Stimulated activated CD4-positive, alpha-beta T cell treated with anti-CD3 and anti-CD28 coated beads, Interleukin-4, amount 100 ng/mL, for 24 hours (primary cell): ENCODE measurements at places on chromosomes 4 and X.
A peak's percentile ranks its signal among the peaks of the same experiment; 100 is the strongest.

DNA sequence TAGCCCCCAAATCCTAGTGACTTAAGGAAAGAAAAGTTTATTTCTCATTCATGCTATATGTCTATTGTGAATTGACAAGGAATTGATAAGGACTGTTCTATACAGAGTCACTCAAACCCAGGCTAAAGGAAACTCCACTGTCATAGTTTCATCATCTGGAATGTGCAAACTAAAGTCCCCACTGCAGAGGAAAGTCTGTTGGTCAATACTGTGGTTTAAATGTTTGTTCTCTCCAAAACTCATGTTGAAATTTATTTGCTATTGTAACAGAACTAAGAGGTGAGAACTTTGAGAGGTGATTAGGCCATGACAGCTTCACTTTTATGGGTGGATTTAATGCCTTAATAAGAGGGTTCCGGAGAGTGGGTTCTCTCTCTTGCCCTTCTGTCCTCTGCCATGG lies 149.6 kb downstream of the COX18 start:
- DNase-seq: no peak

- DNase-seq: no peak
These were observed 4.0 kb upstream of the FATE1 start for GRCh38 chrX:151711787-151712186.

- no peak for DNase-seq
These were observed 78.5 kb downstream of the ELOVL6 start for GRCh38 chr4:110119880-110120279.

DNA sequence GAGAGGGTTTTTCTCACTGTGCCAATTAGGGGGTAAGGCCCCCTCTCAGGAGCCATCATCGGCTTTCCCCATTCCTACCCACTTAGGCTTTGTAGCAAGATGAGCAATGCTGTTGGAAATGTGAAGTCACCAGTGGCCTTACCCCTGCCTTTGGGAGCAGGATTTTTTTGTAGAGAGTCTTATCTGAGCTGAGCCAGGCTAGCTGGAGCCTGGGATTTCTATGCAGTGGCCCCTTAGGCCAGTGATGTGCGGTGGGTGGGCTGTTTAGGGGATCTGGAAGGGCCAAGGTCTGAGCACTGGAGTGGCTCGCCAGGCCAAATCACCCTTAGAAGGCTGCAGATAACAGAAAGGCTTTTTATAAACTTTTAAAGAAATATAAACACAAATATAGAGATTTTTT lies 4.2 kb downstream of the CXorf65 start:
- DNase-seq: no peak

DNA sequence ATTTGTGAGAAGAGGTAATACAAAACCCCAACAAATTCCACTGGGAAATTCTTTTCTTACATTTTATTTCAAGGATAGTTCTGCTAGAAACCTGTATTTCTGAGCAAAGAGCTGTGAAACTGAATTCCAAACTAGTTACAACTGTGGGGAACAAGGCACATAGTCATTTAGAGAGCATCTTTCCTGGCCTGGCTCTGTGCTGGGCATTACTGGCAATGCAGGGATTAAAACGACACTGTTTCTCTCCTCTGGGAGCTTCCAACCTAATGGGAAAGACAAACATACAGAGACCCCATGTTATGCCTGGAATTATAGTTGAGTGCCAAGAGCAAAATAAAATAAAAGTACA lies 36.5 kb downstream of the SUPT20HL1 start:
- DNase-seq: no peak

DNA sequence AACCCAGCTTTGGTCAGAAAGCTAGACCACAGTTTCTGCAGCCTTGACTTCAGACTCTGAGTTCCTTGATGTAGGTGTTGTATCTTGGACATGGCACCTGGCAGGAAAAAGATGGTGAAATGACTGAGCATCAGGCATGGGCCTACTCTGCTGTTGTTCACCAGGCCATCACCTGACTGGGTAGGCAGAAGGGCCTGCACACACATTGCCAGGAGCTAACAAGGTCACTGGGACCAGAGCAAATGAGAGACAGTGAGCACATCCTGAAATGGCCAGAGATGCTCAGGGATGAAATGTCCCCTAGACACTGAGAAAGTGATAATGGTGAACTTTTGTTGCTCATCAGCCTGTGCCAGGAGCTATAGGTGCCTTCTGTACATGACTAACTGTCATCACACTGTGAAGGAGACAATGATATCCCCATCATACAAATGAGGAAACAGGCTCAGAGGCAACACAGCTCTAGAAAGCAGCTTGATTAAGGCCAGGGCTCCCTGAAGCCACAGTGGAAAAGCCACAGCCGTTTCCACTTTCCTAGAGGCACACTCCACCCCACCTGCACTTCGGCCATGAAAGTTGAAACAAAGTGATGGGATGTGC lies 128.3 kb downstream of the TSPAN5 start:
- no peak for DNase-seq

- DNase-seq: no peak
These were observed 34.5 kb upstream of the RAB33B start for GRCh38 chr4:139419388-139419914.

DNA sequence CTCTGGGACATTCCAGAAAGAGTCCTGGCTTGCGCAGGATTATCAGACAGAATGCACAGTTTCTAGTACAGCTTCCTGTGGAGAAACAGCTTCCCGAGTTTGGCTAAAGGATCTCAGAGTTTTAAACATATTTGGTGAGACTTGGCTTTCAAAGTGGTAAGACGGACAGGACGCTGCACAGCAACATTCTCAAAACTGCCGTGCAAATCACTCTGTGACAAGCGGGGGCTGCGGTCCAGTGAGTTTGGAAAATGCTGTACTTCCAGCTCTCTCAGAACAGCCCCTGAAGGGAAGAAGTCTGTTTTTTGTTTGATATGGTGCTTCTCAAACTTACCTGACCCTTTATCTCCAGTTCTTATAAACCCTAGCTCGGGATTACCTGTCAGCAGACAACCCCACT lies 18.1 kb downstream of the LGI2 start:
- DNase-seq: no peak

DNA sequence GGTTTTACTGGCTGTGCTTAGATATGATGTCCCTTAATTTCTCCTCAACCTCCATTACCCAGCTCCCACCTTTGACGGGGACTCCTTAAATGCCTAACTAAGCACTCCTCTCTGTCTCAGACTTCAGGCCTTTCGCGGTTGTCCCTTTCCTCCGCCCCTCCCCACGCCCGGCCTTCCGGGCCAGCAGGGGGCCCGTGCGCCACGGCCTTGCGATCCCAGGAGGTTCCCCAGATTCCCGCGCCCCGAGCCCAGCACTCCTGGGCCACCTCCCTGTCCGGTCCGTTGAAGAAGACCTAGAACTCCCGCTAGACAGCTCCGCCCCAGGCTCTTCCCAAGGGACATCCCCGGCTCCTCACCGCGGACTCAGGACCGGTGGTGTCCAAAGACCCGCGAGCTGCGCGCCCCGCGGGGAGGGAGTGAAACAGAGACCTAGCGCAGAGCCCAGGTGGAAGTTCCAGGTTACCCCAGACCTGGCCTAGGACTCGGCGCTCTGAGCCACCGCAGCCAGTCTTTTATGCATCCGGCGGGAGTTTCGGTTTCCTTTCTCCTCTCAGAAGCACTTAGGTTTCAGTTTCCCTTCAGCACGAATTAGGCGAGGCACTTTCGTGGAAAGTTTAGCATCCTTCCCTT lies at the start of gene DDX60:
DDX60 (minus strand) TSS at position 487 of the 630 bp plus-strand sequence. CDS start 7,493 bp downstream, outside the sequence.
- peak; percentile 84 for DNase-seq

GRCh38 chr4:175716961-175717360 lies 95.1 kb downstream of the GPM6A start:
- no peak for DNase-seq

DNA sequence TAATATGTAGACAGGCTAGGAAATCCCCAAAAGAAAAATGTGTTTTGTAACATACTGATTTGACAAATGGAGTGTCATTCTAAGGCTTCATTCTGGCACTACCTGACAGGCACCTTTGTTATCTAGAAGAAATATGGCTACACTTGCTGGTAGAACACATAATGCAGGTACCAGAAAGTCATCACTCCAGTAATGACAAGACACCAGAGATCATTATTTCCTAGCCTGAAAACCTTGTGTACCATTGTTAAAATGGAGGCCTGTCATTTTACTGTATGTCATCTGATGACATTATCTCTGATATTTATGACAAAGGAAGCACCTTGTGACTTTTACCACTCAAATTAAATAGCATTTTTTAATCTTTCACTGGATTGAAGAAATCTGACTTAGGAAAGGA lies 13.5 kb upstream of the FGF5 start:
- no peak for DNase-seq
